Chondrocyte (in vitro differentiated cells): ENCODE measurements at places on chromosomes 2 and 18. TPM values are rescaled to one million over a fixed set of nuclear protein-coding genes. Genes with fewer than 3 reads are reported as not detected.

GRCh38 chr2:207854484-207855440, 85.1 kb upstream of the FZD5 start:
- H3K36me3 ChIP-seq = no peaks in the 10 kb centered on the region
- H3K27me3 ChIP-seq = no peaks in the 10 kb centered on the region
- H3K4me1 ChIP-seq = peaks cover 12% of the 10 kb centered on the region
- no peak overlapping the region for H3K4me3 ChIP-seq

- DNase-seq = no peak
- no peak overlapping the region for H3K4me3 ChIP-seq
- H3K36me3 ChIP-seq = no peaks in the 10 kb centered on the region
- H3K27ac ChIP-seq = no peak overlapping the region
- H3K4me1 ChIP-seq = no peaks in the 10 kb centered on the region
Measured at GRCh38 chr2:15846626-15847025, 93.7 kb upstream of the MYCN start.

GRCh38 chr2:51510303-51510702, 478.4 kb upstream of the NRXN1 start:
- H3K27ac ChIP-seq = no peak overlapping the region
- no peak for DNase-seq
- H3K4me3 ChIP-seq = no peak overlapping the region
- no peaks in the 10 kb centered on the region for H3K4me1 ChIP-seq
- no peaks in the 10 kb centered on the region for H3K27me3 ChIP-seq
- no peaks in the 10 kb centered on the region for H3K36me3 ChIP-seq

DNA sequence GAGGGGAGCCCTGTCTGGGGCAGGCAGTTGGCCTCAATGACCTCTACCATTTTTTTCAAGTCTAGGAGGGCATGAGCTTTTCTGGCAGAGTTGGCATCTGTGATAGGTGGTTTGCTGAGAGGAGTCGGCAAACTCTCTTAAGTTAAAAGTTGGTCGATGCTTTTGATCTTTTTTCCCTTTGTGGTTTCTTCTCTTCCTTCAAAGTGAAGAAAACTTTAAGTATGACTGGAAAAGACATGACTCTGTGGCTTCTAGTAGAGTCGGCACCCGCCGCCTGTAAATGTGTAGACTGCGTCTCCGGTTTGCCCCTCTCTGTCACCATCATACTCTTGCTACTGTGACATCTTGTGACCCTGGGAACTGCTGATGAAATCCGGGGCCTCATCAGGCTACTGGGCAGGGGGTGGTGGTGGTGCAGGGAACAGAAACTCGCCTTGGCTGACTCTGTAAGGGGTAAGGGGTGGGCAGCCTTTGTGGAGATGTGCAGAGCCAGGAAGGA, 21.1 kb downstream of the INPP5D start:
- no peak overlapping the region for H3K4me3 ChIP-seq
- peaks cover 22% of the 10 kb centered on the region for H3K27me3 ChIP-seq
- no peak overlapping the region for H3K27ac ChIP-seq
- no peaks in the 10 kb centered on the region for H3K4me1 ChIP-seq

- peaks cover 2% of the 10 kb centered on the region for H3K4me1 ChIP-seq
- no peak for DNase-seq
- no peaks in the 10 kb centered on the region for H3K36me3 ChIP-seq
Measured at GRCh38 chr2:187689372-187689771, 135.1 kb upstream of the TFPI start.

GRCh38 chr18:79275992-79276391, 119.7 kb upstream of the NFATC1 start:
- no peak overlapping the region for H3K27ac ChIP-seq
- H3K27me3 ChIP-seq = no peaks in the 10 kb centered on the region
- DNase-seq = no peak
- peaks cover 13% of the 10 kb centered on the region for H3K4me1 ChIP-seq

The RAD51AP2 gene
- not detected in 3 replicates for total RNA-seq

DNA sequence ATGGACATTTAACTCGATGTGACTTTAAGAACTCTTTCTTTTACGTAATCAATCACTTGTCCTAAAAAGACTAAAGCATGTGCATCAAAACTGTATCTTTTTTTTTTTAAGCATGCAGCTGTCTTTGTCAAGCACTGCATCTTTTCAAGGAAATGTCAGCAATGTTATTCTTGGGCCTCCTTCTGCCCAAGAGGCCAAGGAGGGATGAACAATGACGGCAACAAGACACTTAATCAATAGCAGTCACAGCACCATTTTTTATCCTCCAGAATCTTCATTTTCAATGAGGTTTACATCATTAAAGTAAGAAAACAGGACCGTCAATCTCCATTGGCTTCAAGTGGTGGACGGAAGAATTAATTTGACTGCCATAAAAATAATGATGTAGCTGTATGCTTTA, 253.8 kb downstream of the AFF3 start:
- no peak for DNase-seq
- H3K27me3 ChIP-seq = no peaks in the 10 kb centered on the region
- H3K4me3 ChIP-seq = no peak overlapping the region
- H3K27ac ChIP-seq = peak overlapping the region; percentile 22
- H3K36me3 ChIP-seq = peaks cover 5% of the 10 kb centered on the region

DNA sequence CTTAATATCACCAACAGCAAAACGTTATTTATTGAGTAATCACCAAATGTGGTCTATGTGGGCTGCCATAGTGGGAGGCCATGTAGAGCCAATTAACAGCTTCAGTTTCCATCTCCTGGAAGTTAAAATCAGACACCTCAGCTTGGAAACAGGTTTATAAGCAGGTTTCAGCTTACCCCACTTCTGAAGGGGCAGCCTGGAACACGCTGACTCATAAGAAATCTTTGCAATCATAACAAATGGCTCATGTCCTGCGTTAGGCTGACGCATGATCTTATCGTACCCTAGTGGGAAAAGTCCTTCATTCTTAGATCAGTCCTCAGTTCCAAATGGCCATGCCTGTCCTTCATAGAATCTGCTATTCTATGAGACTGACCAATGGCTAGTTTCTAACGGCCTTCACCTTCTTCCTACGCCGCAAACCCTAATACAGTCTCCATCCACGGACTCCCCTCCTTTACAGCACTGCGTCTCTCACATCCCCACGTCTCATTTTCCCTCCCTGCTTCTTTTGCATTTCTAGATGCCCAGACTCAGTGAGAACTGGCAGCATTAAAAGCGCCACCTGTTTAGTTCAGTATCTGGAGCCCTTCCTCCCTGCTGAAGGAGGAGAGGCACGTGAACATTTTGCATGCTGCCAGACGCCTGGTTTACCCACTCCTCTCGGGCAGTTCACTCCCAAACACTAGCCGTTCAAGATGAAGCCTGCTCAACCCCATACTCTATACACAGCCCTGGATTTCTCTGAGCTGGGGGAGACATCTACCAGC, 24.2 kb upstream of the BZW1 start:
- no peaks in the 10 kb centered on the region for H3K36me3 ChIP-seq
- peak overlapping the region; percentile 91 for H3K27ac ChIP-seq
- H3K4me3 ChIP-seq = peak overlapping the region; percentile 43

DNA sequence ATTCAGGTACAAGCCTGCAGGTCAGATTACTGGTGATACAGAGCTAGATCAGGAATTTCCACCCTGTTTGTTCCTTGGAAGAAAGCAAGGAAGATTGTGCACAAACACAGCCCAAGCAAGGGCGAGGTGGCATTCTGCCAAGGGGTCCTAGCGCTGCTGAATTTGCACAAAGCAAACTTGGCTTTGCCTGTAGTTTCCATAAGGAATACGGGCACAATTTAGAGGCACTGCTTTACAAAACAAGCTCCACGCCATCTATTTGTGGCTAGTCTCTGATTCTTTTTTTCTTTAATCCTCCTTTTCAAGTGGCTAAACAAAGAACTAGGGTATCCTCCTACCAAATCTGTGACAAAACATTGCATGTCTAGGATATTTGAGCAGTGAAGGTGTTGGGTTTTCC, 195.5 kb upstream of the ACVR2A start:
- no peak overlapping the region for H3K27ac ChIP-seq
- no peaks in the 10 kb centered on the region for H3K36me3 ChIP-seq
- no peak overlapping the region for H3K4me3 ChIP-seq
- H3K4me1 ChIP-seq = peaks cover 20% of the 10 kb centered on the region
- no peaks in the 10 kb centered on the region for H3K27me3 ChIP-seq
- DNase-seq = no peak

DNA sequence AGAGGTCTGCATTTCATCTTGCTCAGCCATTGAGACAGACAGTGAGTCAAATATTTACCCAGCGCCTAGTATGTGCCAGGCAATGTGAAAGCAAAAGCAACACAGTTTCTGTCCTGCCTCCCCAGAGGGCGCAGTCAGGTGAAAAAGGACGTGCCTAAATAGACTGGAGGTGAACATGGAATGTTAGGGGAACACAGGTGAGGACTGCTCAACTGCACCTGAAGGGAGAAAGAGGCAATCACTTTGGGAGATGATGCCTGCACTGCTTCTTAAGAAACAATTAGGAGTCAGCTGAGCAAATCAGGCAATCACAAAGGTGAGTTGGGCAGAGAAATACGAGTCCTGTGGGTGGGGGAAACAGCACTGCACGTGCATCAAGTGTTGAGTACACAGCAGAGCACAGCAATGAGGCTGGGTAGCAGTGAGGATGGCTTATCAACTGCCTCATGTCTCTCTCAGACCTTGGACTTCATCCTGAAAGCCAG, 218.3 kb upstream of the SMAD7 start:
- peaks cover 12% of the 10 kb centered on the region for H3K4me1 ChIP-seq
- peaks cover 14% of the 10 kb centered on the region for H3K36me3 ChIP-seq
- no peak overlapping the region for H3K4me3 ChIP-seq
- H3K27ac ChIP-seq = no peak overlapping the region
- no peaks in the 10 kb centered on the region for H3K27me3 ChIP-seq
- no peak for DNase-seq

DNA sequence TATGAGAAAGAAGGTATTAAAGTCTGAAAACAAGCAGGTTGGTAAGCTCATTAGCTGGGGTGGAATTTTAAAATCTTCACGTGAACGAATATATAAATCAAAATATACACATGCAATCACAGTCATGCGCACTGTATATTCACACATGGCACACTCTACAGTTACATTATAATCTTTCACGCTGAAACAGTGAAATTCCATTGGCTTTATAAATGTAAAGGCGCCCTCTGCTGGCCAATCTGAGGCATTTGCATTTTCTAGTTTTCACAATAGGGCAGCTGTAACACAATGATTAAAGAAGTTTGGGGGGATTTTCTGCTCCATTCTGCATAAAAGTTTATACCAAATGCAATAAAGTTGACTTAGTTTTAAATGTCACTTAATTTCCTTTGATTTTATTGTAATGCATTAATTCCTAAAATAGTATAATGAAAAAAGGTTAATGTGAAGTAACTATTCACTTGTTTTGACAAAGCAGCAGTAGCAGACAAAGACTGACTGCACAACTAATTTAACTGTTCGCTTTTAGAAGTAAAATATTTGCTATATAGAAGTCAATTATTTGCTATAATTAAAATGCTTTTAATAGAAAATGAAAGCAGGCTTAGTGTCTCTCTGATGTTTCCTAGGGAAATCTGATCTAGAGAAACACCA, 17.2 kb downstream of the IFIH1 start:
- no peak for DNase-seq
- H3K4me1 ChIP-seq = no peaks in the 10 kb centered on the region
- peaks cover 4% of the 10 kb centered on the region for H3K27me3 ChIP-seq
- no peak overlapping the region for H3K27ac ChIP-seq

DNA sequence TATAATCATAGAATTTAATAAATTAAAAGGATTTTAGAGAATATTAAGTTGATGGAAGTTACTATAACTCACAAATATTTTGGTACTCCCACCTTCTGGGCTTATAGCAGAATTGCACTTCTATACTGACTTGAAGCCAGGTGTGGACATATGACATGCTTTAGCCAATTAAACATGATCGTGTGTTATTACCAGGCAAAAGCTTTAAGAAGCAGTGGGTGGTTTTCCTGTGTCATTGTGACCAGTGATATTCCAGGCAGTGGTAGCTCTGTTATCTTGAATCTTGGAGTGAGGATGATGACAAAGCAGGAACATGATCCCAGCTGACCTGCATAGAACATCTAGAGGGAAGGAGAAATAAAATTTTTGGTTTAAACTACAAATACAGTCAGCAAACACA, 370.9 kb upstream of the ZEB2 start:
- peaks cover 12% of the 10 kb centered on the region for H3K4me1 ChIP-seq
- no peaks in the 10 kb centered on the region for H3K36me3 ChIP-seq
- no peaks in the 10 kb centered on the region for H3K27me3 ChIP-seq
- no peak overlapping the region for H3K27ac ChIP-seq

GRCh38 chr18:58096658-58097057, 52.6 kb downstream of the NEDD4L start:
- no peak overlapping the region for H3K27ac ChIP-seq
- H3K4me3 ChIP-seq = no peak overlapping the region
- no peaks in the 10 kb centered on the region for H3K4me1 ChIP-seq
- no peaks in the 10 kb centered on the region for H3K27me3 ChIP-seq

The MYO3B gene
- total RNA-seq = not detected in 3 replicates
